ENCODE measurements at places on chromosomes 12 and 14. TPM values are rescaled to one million over a fixed set of nuclear protein-coding genes. Genes with fewer than 3 reads are reported as not detected.

DNA sequence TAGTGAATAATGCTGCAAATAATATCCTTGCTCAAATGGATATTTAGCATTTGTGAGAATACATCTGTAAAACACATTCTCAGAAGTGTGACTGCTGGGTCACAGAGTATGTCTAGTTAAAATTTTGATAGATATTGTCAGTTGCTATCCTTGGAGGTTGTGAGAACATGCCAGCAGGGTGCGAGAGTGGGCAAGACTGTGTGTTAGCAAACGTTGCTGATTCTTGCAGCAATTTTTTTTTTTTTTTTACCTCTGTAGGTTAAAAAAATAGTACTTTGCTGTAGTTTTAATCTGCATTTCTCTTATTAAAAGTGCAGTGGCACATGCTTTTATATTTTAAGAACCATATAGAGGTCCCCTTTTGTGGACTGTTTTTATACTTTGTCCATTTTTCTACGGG, 4.5 kb upstream of the NYNRIN start:
- no peak for DNase-seq

DNA sequence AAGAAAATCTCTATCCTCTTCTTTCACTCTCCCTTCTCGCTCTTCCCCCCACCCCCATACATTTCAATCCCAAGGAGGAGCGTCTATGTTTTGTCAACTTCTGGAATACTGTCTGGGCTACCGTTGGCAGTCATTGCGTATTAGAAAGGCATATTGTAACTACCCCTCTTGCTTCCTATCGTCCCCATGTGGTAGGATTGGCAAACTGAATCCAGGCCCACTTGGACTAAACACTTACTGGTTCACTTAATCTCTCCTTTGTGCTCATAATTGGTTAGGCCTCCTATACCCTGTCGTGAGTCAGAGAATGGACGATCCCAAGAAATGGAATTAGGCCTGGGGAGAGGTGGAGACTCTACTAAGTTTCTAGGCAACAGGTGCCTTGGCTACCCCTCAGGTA, 68.8 kb upstream of the SLC8A3 start:
- no peak for DNase-seq

DNA sequence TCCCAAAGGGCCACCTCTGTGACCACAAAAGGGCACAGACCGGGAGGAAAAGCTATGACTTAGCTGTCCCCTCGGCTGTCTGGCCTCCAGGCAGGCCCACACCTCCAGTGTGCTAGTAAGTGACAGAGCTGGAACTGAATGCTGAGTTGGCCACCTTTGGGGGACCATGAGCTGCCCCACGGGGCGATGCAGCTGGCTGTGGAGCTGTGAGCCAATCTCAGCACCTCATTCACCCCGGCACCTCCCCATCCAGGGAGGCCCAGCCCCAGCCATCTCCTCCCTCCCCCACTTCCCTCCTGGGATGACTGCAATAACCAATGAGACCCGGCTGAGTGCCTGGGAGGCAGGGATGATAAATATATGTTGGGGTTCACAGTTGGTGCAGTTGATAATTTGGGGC, 12.2 kb upstream of the TESC start:
- no peak for DNase-seq

- no peak for DNase-seq
Measured at GRCh38 chr12:80813820-80814219, 97.1 kb downstream of the MYF5 start.

Gene ACRBP
- total RNA-seq, result 16.3 TPM
